SW480 (cell line): ENCODE measurements at places on chromosomes 2 and 18.

DNA sequence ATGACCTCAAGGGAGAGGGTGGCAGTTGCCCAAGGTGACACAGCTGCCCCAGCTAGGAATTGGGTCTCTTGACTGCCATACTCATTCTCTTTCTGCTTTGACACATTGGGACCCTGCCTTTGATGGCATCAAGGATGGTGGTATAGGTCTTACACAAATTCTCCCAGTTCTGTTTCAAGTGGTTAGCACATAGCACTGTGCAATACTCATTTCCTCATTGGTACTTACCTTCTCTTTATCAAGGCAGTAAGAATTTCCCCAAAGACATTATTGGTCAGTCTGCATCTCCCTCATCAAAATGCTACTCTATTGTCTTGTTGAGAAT lies 35.9 kb upstream of the CCDC93 start:
- peak; percentile 77 for DNase-seq

DNA sequence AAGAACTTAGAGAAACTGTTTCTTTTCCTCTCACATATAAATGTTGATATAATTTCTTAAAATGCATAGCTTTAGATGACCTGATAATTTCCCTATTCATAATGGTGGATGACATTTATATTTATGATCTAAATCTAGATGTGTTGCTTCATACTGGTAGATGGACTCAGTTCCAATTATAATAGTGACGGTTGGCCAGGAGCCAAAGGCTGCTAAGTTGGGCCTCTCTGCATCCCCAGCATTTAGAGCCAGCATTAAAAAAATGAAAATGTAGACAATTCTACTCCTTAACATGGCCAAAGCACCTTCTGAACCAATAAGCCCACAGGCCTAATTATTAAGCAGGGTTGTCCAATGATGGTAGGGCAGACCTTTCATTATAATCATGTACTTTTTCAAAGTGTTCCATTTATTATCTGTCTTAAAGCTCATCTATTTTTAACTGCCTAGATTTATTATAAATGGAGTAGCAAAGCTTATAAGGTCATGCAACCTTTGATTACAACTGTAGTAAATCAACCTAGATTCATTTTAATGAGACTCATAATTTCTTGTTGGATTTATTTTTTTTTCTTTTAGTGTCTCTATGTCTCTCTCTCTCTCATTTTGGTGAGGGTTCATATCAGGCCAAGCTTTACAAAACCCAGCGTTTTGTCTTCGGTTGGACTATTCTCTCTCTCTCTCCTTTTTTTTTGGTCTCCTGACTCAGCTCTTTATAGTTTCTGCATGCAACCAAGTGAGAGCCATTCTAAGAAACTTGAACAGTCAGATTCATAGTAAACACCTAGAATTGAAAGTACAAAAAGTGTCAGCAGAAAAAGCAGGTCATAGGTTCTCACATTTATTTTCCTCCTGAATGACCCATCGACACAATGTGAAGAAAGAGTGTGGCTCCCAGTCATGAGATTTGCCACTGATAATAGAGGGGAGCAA lies 2016.1 kb upstream of the PIK3C3 start:
- DNase-seq: no peak

GRCh38 chr2:8096484-8096883 lies 585.4 kb upstream of the ID2 start:
- DNase-seq: no peak

DNA sequence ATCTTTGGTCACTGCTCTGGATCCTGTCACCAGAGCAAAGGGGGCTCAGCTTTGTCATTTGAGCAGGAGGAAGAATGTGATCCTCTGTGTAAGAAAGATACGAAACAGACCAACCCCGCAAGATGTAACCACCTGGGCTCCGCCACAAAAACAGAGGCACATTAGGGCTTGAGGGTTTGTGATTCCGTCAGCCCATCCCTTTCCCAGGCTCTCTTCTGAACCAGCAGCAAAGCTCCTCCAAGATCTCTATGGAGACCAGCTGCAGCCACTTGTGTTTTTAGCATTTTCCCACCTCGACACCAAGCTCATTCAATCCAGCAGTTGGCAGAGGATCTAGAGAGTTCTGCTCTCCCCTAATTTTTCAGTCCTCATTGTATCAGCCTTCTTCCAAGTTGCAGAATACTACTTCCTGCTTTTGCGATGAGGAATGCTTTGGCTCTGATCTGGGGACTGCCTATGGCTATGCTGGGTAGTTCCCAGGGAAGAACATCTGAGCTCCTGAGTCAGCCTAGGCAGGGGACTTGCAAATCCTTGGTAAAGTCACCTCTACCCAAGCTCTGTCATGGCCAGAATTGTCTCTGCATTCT lies 139.6 kb upstream of the RAB12 start:
- DNase-seq: no peak

GRCh38 chr18:4068552-4069158 lies 386.5 kb downstream of the DLGAP1 start:
- peak; percentile 54 for DNase-seq

- no peak for DNase-seq
Observed at GRCh38 chr18:75220551-75221355, 10.2 kb downstream of the TSHZ1 start.

- DNase-seq: no peak
Observed at GRCh38 chr2:132720393-132720792, 50.4 kb upstream of the LYPD1 start.

- peak; percentile 59 for DNase-seq
Observed at GRCh38 chr18:7272311-7273049, 41.6 kb downstream of the LRRC30 start.

GRCh38 chr2:196618661-196619060 lies 20.9 kb upstream of the CCDC150 start:
- DNase-seq: no peak

DNA sequence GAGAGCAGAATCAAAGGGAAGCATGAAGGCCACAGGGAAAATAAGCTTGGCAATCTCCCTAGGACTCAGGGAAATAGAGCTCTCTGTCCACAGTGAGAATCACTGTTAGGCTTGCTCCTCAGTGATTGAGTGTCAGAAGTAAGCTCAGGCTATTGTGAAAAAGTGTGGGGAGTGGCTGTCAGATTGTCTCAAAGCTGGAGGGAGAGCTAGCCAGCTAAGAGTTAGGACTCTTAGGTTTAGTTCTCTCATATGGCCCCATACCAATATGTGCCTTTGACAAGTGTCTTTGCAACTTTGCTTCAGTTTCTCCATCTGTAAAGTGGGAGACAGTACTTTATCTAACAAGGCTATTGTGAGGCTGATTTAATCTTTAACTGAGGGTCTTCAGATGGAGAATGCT lies 17.2 kb downstream of the EIF4E2 start:
- DNase-seq: no peak

DNA sequence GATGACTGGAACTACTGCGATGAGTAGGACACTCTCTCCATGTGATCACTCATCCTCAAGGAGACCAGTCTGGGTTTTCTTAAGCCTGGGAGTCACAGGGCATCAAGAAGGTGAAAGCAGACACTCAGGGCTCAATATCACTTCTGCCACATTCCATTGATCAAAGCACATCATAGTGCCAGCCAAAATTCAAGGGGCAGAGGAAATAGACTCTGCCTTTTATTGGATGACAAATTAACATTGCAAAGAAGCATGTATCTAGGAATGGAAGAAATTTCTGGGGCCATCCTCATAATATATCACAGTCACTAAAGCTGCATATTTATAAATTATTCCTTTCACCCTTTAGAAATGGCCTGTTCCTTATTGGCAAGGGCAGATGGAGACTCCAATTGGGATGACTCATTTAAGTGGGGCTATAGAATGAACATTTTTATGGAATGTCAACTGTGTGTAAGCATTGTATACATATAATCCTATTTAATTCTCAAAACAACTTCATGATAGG lies 114.8 kb upstream of the CDC42EP3 start:
- no peak for DNase-seq

GRCh38 chr2:84459018-84459943 lies at the start of gene SUCLG1:
Gene SUCLG1 (minus strand): TSS chr2:84459280. CDS start chr2:84459269, 11 bp downstream.
- DNase-seq: peak; percentile 87

- DNase-seq: no peak
Observed at GRCh38 chr18:63747006-63747405, 28.2 kb upstream of the SERPINB7 start.

GRCh38 chr2:235843591-235844395 lies 324.4 kb downstream of the GBX2 start:
- no peak for DNase-seq

DNA sequence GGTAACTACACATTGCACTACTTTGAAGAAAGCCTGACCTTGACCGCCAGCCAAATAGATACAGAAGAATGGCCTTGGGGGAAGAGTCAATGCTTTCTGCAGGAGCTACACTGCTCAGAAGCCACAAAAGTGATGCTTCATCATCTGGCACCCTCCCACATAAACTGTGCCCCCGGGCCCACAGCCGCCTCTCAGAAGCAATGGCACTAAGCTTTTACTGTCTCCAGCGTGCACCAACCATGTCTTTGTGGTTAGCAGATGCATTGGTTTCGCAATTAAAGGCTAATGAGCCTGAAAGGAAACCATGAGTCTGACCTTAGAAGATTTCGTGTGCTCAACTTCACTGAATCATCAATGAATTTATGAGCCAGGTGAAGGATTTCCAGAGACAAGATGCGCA lies 209.4 kb upstream of the TRIB2 start:
- no peak for DNase-seq

DNA sequence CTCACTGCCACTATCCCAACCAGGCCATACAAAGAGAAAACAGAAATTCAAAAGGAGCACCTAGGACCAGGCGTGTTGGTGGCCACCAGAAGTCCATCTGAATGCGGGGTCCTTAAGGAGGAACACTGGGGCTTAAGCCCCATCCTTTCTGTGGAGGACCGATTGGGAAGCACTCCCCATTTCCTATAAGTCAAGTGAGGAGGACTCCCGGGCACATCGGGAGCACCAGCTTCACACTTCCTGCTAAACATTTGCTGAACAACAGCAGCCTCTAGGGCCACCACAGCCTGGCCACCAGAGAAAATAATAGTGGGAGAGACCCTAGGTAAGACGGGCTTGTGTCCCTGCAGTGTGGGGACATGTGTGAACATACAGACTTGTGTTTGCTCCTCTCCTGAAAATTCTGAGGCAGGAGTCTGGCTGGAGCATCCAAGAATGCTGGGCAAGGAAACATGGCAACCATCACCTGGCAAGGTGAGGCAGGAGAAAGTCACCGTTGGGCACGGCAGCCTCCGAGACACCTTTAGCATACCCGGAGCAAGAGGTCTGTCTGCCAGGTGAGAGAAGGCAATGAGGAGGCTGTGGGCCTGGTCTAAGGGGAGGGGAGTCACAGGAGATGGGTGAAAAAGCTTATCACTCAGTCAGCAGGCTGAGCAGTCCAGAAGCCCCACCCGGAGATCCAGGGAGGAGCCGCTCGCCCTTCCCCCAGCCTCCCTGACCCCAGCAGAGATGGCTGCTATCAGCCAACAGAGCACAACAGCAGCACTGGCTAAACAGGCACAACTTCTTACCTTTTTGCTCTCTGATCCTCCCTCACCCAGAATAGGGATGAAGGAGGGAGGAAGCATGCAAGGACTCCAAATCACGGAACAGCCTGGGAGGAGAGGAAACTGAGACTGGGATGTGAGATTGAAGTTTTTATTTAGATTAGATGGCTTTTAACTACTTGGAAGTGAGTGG lies 282.3 kb downstream of the EIPR1 start:
- DNase-seq: no peak

DNA sequence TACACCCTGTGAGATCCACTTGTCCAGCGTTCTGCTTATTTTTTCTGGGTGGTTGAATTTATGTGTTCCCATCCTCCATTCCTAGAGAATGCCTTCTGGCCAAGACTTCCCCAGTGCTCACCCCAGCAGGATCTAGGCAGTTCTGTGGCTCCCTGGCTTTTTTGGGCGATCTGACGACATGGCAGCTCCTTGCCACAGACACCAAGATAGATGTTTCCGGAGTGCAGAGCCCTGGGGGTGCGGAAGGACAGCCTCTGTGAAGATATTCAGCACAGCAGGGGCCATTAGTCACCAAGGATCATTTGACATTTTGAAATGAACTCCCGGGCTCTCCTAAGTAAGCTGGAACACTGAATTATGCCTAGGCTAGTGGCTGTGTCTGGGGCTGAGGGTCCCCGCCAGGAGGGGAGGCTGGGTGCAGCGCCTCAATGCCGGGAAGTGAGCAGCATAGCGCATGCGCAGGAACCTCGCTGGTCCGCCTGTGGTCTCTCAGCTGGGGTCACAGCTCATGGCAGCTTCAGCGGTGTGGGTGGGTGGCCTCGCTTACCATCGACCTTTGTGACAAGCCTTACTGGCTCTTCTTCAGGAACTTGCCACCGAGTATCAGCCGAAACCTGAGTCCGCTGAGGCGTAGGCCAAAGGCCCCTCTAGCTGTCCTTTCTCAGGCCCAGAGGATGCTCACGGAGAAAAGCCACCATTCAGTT lies 60.3 kb downstream of the MEX3C start:
- DNase-seq: no peak

DNA sequence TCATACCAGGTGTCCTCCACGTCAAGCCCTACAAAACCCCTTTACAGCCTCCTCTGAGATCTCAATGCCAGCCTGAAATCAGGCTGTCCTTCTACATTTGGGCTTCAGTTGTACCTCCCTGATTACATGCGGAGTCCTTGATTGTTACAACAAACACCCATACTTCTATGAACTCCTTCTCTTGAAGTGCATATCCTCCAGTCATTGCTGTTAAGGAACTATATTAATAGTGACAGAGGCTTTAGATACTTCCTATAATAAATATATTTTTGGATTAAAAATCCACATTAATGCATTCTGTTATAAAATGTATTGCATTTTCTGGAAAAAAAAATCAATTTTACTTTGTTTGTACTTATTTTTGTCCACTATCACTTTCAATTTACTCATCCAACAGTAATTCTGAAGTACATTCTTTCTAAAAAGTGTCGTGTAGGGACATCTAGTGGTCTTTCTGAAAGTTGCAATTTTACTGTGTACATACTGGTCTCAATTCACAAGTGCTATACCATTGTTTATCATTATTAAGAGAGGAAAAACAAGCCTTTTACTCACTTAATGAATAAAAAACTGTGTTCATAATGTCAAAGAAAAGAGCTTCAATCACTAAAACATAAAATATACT lies 316.4 kb downstream of the DSEL start:
- DNase-seq: peak; percentile 31

GRCh38 chr2:96734880-96735583 lies 4.8 kb downstream of the LMAN2L start:
- no peak for DNase-seq

DNA sequence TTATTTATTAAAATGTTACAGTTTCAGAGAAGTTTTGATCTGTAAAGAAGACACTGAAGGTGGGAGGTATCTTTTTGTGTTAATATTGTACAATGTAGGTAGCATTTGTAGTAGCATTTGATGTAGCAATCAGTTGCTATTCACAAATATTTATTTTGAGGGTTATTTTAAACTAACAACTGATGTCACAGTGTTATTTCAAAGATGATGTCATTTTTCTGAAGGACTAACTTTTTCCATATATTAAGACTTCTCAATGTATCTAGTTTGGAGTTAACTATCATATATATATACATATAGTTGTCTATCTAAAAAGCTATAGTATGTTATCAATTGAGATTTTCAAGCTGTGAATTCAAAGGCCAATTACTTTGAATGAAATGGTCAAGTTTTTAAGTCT lies 1003.3 kb downstream of the DSC3 start:
- no peak for DNase-seq

- no peak for DNase-seq
Observed at GRCh38 chr2:180669016-180669415, 311.4 kb upstream of the UBE2E3 start.

- no peak for DNase-seq
Observed at GRCh38 chr2:161915121-161915520, 158.9 kb downstream of the DPP4 start.
